ENCODE measurements at places on chromosomes 16 and 17. TPM values are rescaled to one million over a fixed set of nuclear protein-coding genes. Genes with fewer than 3 reads are reported as not detected.

TEKT5 gene
- total RNA-seq: not detected

ZNF768 gene
- total RNA-seq: 36.7 TPM

DPEP2NB gene
- total RNA-seq: not detected

WNT9B gene
- total RNA-seq: not detected

VAC14 gene
- total RNA-seq: 33.5 TPM

SEPTIN12 gene
- not detected for total RNA-seq

G6PC1 gene
- total RNA-seq: not detected

TBX4 gene
- not detected for total RNA-seq

DOC2A gene
- not detected for total RNA-seq

TBX6 gene
- 1.6 TPM for total RNA-seq

C16orf87 gene
- total RNA-seq: 3.5 TPM

DNAAF8 gene
- 0.39 TPM for total RNA-seq

KRTAP1-5 gene
- total RNA-seq: not detected

CNEP1R1 gene
- total RNA-seq: 40.8 TPM

MYADML2 gene
- not detected for total RNA-seq

CACNG5 gene
- total RNA-seq: not detected

CPNE2 gene
- total RNA-seq: 23.6 TPM
